Lung (tissue), 17 donors: ENCODE measurements at places on chromosomes 1 and 21. TPM values are rescaled to one million over a fixed set of nuclear protein-coding genes. Genes with fewer than 3 reads are reported as not detected.

DNA sequence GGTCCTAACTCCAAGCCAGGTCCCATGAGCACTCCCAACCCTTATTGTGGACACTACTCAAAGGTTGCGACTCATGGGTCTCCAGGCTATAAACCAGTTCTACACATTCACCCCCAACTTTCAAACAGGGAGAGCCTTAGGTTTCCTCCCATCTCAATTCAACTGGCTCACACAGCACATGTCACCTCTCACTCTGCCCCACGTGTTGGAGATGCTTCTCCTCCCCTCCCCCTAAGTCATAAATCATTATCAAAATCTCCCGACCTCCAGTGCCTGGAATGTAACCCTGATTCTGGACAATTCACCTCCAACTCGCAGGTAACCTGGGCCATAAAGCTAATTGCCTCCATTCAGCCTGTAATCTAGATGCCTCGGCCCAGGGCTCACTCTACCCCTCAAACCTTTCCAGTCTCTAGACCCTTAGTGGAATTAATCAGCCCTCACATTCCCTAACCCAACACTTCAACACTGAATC lies 595 bp downstream of the AK2 start:
- H3K36me3 ChIP-seq: no peaks in the 10 kb centered on the region
- no peaks in the 10 kb centered on the region for H3K27me3 ChIP-seq
- H3K4me1 ChIP-seq: peaks cover 28% of the 10 kb centered on the region
- H3K27ac ChIP-seq: peak overlapping the region; percentile 94
- no peak for DNase-seq
- H3K4me3 ChIP-seq: peak overlapping the region; percentile 86

Gene C1orf116
- 123 TPM for total RNA-seq

Gene OR6K3
- total RNA-seq: 0.09 TPM

- no peak overlapping the region for H3K27ac ChIP-seq
- no peaks in the 10 kb centered on the region for H3K4me1 ChIP-seq
- no peak for DNase-seq
- H3K27me3 ChIP-seq: no peaks in the 10 kb centered on the region
- no peak overlapping the region for H3K4me3 ChIP-seq
- no peaks in the 10 kb centered on the region for H3K36me3 ChIP-seq
Measured at GRCh38 chr1:235925016-235925415, 58.3 kb upstream of the LYST start.

DNA sequence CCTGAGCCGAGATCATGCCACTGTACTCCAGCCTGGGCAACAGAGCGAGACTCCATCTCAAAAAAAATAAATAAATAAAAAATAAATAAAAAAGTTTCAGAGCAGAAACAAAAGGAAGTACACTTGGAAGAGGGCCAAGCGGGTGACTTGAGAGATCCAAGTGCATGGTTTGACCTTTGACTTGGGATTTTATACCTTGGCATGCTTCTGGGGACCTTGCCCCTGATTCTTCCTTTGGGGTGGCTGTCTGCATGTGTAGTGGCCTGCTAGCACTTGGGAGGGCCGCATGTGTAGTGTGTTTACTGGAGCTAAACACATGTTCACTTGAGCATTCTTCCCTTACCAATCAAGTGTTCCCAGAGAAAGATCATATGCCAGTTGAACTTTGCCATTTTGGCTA lies 114.0 kb downstream of the DTL start:
- no peaks in the 10 kb centered on the region for H3K36me3 ChIP-seq
- no peak for DNase-seq
- H3K27me3 ChIP-seq: no peaks in the 10 kb centered on the region
- no peak overlapping the region for H3K4me3 ChIP-seq
- H3K4me1 ChIP-seq: no peaks in the 10 kb centered on the region

GRCh38 chr1:81312272-81312754 lies 488.4 kb upstream of the ADGRL2 start:
- peaks cover 2% of the 10 kb centered on the region for H3K4me1 ChIP-seq
- no peaks in the 10 kb centered on the region for H3K27me3 ChIP-seq
- no peaks in the 10 kb centered on the region for H3K36me3 ChIP-seq
- peak overlapping the region; percentile 46 for H3K27ac ChIP-seq
- no peak overlapping the region for H3K4me3 ChIP-seq

DNA sequence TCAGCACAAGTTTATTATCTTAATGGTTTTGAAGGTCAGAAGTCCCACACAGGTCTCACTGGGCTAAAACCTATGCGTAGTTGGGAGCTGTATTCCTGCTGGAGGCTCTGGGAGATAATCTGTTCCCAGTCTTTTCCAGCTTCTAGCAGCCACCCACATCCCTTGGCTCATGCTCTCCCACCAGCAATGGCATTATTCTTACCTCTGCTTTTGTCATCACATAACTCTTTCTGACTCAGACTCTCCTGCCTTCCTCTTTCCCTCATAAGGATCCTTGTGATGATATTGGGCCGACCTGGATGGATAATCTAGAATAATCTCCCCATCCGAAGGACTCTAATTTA lies 122.2 kb upstream of the PRDX6 start:
- H3K36me3 ChIP-seq: no peaks in the 10 kb centered on the region
- DNase-seq: no peak
- no peak overlapping the region for H3K4me3 ChIP-seq
- H3K27me3 ChIP-seq: no peaks in the 10 kb centered on the region
- H3K27ac ChIP-seq: no peak overlapping the region

DNA sequence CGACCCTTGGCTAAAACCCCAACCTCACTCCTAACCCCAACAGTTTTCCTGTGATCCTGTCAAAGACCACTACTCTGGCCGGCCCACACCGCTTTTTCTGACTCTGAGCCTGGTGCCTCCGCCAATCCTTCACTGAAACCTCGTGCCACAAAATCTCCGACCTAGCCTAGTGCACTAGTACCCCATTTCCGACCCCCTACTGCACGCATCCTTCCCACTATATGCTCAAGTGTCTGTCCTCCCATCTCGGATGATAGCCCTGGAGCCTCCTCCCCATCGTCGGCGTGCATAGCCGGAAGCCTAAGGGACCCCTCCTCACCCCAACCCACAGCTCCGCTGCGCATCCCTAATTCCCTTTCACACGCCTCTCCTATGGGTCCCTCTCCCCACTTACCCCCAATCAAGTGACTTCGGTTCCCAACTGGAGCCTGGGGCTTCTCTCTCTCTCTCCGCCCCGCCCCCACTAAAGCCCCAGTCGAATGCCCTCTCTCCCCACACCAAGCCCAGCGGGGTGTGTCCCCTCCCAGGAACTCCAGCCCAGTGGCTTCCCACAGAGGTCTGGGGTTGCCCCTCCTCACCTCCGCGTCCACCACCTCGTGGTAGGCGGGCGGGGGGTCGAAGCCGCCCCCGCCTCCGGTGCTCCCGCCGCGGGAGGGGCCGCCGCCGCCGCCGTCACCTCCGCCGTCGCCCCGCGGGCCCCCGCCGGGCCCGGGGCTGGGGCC lies 791 bp downstream of the USP24 start:
- H3K36me3 ChIP-seq: no peaks in the 10 kb centered on the region
- H3K27me3 ChIP-seq: no peaks in the 10 kb centered on the region
- peak overlapping the region; percentile 84 for H3K4me3 ChIP-seq
- peak; percentile 44 for DNase-seq
- peaks cover 8% of the 10 kb centered on the region for H3K4me1 ChIP-seq
